Stimulated activated CD4-positive, alpha-beta T cell treated with anti-CD3 and anti-CD28 coated beads, Interleukin-4, amount 100 ng/mL, for 48 hours (primary cell): ENCODE measurements at places on chromosomes 12 and 14.

DNA sequence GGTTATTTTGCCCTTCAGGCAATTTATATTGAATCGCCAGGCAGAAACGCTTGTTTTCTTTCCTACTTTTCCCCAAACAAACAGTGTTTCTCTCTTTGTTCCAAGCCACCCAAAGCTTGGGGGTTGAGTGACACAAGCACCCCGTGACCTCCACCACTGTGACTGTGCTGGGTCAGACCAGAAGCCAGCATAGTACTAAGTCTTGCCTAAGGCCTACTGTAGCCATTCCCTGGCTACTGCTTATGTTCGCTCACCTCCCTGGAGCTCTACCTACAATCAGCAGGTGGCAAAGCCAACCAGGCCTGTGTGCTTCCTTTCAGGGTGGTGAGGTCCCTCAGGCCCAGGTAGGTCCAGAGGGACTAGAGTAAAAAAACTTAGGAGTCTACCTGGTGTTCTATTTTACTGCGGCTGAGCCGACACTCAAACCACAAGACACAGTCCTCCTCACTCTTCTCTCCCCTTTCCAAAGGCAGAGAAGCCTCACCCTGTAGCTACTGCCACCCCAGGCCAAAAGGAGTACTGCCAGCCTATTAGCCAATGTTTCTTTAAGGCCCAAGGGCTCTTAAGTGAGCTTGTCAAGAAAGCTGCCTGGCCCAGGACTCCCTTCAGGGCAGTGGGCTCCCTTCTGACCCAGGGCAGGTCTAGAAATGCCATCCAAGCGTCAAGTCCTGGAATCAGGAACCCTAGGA is 411.8 kb upstream of the MIS18BP1 start:
- DNase-seq: no peak

DNA sequence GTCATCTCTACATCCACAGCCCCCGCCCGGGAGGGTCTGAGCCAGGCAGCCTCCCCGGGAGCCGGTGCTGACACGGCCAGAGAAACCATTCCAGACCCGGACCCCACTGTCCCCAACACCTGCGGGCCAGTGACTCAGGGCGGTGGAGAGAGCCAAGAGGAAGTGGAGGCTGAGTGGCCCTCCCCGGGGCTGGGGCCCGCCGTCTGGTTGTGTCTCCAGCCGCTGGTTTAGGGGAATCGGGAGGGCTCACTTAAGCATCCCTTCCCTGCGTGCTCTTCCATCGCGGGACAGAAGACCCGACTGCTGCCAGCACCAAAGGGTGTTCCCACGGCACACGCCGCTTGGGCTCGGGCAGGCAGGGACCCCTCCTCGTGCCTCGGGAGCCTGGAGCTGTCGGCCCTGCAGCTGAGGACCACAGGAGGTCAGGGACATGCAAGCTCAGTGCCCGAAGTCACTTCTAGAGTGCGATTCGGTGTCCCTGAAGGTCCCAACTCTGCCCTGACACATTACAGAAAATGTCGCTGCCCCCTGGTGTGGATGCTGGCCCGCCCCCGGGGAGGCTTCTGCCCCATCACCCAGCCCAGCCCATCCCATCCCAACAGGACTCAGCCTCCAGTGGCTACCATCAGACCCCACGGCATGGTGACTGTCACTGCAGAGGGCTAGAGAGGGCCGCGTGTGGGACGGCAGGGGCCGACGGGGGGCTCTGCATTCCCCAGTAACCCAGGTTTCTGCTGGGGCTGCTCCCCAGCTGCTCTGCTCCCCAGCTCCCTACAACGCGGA is 50.8 kb downstream of the GALNT9 start:
- DNase-seq: no peak

GRCh38 chr14:75915045-75915444 is 66.8 kb downstream of the TGFB3 start:
- DNase-seq: no peak

- no peak for DNase-seq
Observed at GRCh38 chr12:60263161-60263560, 667.3 kb downstream of the SLC16A7 start.
